ENCODE measurements at places on chromosomes 6 and 20.

DNA sequence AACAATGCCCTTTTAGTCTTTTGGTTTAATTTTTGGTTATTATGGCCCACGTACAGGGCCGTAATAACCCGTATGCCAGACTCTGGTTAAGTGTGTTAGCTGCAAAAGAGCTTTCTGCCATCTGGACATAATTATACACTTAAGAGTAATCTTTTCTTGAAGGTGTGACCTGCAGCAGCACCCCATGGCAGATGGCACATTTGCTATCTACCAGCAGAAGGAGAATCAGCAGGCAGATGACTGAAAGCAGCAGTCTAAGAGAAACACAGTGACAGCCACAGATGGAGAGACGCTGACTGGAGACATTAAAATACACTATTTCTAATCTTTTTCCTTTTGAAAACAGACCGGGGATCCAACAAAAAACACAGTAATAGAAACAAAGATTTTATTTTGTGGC, 18.7 kb downstream of the ASF1A start:
- DNase-seq = no peak

- no peak for DNase-seq
Measured at GRCh38 chr6:151900256-151900655, 92.8 kb downstream of the ESR1 start.

- no peak for DNase-seq
Measured at GRCh38 chr6:131976545-131977061, 25.4 kb upstream of the CCN2 start.

DNA sequence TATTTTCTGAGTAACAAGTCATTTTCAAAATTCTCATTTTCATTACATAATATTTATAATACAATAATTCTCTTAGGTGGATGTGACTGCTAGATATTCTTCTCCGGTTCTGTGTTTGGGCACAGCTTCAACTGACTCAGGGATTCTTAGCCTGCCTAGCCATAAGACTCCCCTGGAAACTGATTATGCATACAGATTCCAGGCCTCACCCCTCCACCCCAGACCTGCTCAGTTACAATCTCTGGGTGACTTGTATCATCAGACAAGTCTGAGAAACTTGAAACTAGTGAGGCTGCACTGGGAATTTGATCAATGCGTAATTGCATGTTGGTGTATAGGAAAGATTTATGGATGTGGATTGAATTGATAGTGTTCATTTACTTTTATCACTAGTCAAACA, 25.4 kb downstream of the FLRT3 start:
- DNase-seq = no peak

DNA sequence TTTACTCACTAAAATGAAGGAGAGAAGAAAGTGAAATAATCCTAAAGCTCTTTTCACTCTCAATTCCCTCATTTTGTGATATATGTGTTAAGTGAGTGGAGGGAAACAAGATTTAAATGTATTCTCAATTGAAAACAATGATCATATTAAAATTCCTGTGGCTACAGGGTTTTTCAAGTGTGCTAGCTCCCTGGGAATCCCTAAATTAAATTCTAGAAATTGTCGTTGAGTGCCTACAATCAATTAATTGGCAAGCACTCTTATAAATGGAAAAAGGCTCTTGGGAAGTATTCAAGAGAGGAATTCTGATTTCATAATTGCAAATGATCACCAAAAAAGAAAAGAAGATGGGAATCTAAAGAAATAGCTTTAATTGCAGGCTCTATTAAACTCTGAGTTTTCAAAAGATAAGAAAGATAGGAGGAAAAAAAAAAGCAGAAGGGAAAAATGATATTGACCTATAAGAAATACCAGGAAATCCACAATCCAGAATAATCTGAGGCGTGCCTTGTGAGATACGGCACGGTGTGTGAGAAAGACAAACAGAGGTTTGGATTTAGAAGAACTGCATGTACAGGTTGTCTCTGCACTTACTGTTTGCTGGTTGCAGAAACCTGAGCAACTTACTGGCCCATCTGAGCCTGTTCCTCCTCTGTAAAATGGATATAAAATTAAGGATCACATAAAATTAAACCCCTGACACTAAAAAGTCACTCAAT, 18.3 kb upstream of the MBOAT1 start:
- no peak for DNase-seq

GRCh38 chr6:106473812-106474211, 113.3 kb downstream of the CRYBG1 start:
- peak; percentile 64 for DNase-seq

- no peak for DNase-seq
Measured at GRCh38 chr6:160135907-160136655, 14.5 kb downstream of the SLC22A1 start.

DNA sequence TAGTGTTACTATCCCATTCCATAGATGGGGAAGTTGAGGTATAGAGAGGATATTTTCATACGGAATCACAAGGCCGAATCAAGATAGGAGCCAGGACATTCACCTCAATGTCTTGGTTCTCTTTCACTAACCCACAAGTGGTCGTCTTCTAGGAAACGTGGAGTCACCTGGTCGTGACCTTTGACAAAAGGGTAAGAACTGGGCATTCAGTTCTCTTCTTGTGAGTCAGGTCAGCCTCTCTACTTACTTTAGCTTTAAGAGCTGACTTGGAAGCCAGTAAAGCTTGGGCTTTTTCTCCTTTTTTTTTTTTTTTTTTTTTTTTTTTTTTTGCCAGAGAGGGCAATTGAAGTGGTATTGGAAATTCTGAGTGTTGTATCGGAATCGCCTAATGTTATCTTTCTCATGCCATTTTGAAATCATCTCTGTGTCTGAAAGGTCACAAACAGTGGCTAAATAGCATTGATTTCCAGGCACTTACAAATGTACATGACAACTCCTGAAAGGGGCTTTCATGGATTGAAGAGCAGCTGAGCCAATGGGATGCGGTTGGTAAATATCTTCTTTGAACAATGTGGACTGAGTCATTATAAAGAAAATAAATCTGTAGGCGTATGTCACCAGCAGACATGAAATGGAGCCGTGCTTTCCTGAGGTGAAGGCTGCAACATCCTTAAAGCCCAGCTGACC, 356.9 kb downstream of the KIF16B start:
- no peak for DNase-seq

Data from skeletal muscle cell (primary cell).